ENCODE measurements at places on chromosomes 12 and 14.

- DNase-seq, result no peak
Observed at GRCh38 chr12:100460702-100461101, 13.0 kb upstream of the NR1H4 start.

GRCh38 chr14:22409006-22409405 lies 180.0 kb downstream of the DAD1 start:
- no peak for DNase-seq

DNA sequence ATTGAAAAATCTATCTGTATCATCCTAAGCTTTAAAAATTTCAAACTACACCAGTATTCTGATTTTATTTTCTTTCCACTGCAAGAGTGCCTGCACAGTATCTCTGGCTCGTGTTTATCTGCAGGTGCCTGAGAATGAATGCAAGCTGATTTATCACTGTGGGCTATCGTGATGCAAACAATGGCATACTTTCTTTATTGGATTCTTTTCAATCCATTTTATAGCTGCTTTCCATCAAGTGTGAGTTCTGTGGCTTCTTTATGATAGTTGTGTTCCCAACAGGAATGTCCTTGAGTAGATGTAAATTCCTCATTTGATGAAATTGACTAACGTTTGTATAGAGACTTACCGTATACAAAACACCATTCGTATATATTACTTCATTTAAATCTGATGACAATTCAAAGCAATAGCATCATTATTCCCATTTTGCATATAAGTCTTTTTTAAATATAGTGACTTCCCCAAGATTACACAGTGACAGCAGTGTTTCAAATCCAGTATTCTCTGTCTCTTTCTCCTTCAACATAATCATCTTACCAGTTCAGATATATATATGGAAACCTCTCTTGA lies 160.3 kb upstream of the ABCD2 start:
- DNase-seq, result no peak

- no peak for DNase-seq
Observed at GRCh38 chr14:95761436-95761835, 47.5 kb upstream of the TCL1A start.

- no peak for DNase-seq
Observed at GRCh38 chr12:116962197-116962596, 51.4 kb downstream of the FBXW8 start.

DNA sequence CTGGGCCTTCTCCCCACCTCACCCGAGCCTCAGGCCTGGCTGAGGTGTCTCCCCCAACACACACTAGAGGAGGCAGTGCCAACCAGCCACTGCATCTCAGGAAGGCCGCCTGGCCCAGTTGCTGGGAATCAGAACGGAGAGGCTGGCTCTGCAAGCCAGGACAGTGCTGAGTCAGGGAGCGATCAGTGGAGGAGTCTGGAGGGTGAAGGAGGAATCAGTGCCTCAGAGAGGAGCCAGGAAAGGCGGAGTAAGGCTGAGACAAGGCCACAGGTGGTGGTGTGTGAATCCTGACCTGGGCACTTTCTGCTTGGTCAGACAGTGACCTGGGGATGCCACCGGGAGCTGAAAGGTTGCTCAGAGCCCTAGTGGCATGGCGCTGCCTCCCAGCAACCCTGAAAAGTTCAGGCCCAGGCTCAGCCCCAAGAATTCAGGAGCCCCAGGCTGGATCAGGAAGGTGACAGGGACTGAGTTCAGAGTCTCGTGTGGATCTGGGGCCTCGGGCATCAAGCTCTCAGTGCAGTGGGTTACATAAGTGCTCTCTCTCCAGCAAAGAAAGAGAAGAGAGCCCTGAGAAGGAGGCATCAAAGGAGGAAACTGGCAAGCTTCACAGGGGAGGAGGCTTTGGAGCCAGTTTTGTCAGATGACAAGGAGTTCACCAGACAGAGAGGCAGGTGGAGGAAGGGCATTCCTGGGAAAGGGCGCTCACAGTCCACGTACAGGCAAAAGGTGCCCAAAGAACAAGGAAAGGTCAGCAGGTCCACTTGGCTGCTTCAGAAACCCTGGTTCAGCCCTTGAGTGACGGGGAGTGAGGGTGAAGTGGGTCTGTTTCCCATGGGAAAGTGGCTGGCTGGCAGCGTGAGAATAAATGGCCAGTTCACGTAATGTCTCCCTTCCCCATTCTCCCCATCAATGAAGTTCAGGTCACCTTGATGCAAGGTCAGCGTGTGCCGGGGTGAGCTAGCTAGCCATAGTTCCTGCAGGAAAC lies 87.8 kb downstream of the ZFP36L1 start:
- no peak for DNase-seq

GRCh38 chr12:51533799-51534198 lies 57.2 kb upstream of the SCN8A start:
- no peak for DNase-seq

GRCh38 chr14:28603606-28604005 lies 163.0 kb upstream of the FOXG1 start:
- no peak for DNase-seq

DNA sequence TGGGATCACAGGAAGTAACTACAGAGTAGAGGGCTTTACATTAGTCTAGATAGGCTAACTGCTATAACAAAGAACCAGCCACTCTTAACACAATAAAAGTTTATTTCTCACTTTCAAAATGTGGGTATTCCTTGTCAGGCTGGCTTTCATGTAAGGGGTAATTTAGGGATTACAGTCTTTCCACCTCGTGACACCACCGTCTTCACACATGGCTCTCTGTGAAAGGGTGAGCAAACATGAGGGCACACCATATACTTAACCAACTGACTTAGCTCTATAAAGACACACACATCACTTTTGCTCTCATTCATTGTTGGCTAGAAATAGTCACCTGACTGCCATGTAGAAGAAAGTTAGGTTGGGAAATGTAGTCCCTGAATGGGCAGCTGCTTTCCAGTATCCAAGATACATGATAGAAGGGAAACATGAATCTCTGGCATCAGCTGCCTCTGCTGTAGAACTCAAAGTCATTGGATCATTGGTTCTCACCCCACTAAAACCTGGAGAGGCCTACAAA lies 66.1 kb upstream of the CRY1 start:
- no peak for DNase-seq

DNA sequence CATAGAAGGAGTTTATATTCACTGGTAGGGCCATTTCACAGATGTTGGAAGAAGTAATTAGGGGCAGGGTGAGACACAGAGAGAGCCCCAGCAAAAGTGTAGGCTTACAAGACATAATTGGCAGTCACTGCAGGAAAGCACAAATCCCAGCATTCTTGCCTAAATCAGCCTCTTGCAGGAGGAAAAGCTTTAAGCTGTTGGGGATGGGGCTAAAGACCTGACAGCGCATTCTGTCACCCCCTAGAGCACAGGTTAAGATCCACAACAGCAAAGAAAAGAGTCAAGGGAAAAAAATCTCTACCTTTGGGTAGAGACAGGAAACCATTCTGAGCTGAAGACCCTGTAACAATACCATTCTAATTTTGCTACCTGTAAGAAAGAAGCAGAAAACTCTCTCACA lies 409.0 kb downstream of the DAD1 start:
- DNase-seq, result no peak

DNA sequence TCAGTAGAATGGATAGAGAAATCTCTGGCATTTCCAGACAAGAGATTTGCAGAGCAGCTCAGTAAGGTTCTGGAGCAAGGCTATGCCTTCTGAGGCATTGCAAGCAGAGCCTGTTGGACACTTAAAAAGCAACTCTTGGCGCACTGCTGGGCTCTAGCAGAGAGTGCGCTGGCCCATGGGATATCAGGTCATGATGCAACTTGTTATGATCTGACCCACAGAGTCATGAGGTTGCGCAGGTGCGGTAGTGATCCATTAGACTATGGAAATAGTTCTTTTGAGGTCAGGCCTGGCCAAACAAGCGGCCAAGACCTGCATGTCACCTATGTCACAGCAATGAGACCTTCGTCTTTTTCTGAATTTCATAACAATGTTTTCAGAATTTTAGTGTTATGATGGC lies 168.6 kb downstream of the TMTC3 start:
- no peak for DNase-seq

GRCh38 chr12:113470871-113471618 lies 626 bp downstream of the LHX5 start:
- no peak for DNase-seq

GRCh38 chr14:104942586-104942985 lies 17.9 kb downstream of the PLD4 start:
- DNase-seq, result no peak

DNA sequence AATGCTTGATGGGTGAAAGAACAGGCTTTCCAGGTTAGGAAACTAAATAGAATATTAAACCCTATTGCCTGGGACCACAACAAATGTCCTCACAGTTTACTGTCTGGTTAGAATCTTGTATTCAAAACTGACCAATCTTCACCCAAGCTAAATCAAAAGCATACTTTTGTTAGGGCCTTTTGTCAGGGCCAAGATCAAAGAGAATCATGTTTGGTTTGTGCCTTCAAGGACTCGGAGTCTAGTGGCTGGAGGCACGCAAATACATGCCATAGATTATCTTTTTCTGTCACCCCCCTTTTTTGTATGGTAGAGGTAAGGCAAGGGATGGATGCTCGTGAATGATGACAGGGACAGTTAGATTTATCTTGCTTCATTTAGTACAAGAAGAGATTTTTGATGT lies 51.1 kb upstream of the AKAP6 start:
- no peak for DNase-seq

DNA sequence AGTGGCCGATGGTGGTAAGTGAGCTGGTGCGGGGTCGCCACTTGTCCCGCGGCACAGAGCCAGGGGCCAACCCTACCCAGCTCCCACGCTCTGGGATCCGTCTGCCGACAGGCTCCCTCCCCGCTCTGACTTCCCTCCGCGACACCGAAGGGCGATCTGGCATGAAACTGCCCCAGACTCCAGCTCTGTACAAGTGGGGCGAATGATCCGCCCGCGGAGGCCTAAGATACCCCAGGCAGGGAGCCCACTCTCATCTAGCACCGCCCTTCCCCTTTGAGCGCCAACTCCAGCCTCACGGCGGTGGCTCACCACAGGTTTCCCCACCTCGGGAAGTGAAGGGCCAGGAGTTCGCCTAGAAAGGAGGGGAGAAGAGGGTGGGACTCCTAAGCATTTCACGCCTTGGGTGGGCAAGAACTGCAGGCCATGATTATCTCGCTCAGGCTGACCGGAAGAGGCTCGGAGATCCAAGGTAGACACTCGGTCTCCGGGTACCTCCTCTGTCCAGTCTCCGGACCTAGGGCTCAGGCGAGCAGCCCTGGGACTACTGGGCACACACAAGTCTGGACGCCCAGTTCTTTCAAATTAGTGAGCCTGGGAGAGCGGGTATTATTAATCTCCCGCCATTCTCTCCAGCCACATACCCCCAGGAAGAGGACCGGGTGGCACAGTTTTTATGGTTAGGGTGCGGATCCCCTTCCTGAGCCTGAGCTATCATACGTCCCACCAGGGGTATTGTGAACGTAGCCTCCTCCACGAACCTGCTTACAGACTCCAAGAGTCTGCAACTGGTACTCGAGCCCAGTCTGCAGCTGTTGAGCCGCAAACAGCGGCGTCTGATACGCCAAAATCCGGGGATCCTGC lies 849 bp downstream of the WNT1 start:
- DNase-seq, result no peak

- no peak for DNase-seq
Observed at GRCh38 chr14:44798386-44799242, 163.1 kb downstream of the KLHL28 start.

GRCh38 chr14:84225268-84225667 lies 1304.7 kb upstream of the FLRT2 start:
- DNase-seq, result no peak

- DNase-seq, result no peak
Observed at GRCh38 chr14:65594153-65594881, 181.8 kb downstream of the FUT8 start.

DNA sequence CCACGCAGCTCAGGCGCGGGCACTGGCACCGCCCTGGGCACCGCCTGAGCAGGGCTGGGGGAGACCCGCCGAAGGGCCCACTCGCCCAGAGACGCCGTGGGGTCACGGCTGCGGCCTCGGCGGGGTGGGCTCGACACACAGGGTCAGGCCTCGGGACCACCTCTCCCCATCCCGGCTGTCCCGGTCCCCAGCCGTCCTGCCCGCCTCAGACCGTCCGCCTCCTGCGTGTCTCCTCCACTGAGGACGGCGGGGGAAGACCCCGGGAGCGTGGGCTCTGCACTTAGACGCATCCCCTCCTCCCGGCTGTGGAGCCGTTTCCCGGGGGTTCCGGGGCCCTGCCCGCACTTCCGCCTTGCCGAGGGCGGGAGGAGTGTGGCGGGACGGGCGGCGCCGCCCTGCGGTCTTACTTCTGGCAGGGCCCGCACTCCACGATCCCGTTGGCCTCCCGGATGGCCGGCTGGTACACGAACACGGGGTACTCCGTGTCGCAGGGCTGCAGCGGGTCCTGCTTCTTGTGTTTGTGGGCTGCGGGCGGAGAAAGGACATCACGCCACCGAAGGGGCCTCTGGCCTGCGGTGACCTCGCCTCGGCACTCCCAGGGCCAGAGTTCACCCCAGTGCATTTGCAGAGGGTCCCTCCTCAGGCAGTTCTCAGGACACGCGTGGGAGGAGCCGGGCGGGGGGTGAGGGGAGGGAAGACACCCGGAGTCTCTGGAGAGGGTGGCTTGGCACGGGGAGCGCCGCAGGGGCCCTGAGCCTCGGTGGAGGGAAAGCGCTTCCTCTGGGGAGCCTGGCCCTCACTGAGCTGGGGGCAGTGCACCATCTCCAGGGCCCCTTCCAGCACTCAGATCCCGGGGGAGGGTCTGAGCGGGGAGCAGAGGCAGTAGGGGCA lies 23.1 kb upstream of the LRTM2 start:
- no peak for DNase-seq

- DNase-seq, result no peak
Observed at GRCh38 chr12:124225730-124226129, 69.2 kb upstream of the RFLNA start.

GRCh38 chr12:84070292-84070691 lies 842.3 kb downstream of the SLC6A15 start:
- no peak for DNase-seq

DNA sequence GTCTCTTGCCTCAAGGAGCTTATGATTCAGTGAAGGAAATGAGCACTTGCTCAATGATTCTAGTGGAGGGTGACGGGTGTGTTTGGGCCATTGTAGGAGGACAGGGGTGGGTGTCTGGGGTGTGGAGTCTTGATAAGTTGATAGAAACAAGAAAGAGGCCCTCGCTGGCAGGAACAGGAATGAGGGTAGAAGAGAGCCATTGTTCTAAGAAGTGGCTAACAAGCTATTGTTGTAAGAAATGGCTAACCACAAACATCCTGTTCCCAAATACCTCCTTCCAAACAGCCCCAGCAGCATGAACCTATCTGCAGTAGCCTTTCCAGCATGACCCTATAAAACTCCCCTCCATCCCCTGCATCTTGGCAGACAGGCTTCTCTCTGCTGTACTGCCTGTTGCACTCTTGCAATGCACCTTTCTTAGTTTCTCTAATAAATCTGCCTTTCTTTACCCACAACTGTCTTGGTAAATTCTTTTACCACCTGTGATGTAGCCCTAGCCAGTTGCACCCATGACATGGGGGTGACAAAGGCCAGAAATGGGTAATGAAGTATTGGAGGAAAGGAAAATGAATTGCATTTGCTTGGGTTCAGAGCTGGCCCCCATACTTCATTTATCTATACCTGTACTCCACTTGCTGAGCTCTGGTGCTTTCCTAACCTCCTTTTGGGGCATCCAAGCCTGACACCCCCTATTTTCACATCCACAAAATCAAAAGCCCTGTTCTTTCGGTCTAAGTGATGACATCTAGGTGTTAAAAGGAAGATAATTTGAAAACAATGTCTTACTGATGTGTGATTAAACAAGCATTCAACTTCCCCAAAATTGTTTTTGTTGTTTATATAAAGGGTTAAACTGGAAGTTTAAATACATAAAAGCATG lies 389.1 kb downstream of the GRIN2B start:
- no peak for DNase-seq

GRCh38 chr14:37591941-37592481 lies 3.0 kb downstream of the FOXA1 start:
- DNase-seq, result no peak

All from BE2C (cell line).